ENCODE measurements at places on chromosomes 11 and 22.

DNA sequence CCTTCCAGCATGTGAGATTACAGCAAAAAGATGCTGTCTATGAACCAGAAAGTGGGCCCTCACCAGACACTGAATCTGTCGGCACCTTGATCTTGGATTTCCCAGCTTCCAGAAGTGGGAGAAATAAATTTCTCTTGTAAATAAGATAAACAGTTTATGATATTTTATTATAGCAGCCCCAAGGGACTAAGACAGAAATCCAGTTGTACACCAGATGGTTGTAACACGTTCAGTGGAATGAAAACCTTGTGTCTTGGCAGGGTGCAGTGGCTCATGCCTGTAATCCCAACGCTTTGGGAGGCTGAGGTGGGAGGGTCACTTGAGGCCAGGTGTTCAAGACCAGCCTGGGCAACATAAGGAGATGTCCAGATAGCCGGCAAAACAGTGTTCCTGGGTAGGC, 61.8 kb downstream of the MCHR1 start:
- DNase-seq: no peak

GRCh38 chr11:2550606-2550970, 105.8 kb downstream of the KCNQ1 start:
- no peak for DNase-seq

DNA sequence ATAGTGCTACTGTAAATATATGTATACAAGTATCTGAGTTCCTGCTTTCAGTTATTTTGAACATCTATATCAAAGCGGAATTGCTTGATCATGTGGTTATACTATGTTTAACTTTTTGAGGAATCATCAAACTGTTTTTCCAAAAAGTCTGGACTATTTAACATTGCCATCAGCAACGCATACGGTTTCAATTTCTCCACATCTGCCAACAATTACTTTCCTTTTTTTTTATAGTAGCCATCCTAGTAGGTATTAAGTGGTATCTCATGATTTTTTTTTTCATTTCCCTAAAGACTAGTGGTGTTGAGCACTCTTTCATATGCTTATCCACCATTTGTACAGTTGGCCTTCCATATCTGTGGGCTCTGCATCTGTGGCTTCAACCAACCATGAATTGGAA, 1.3 kb upstream of the UBE4A start:
- DNase-seq: no peak

- no peak for DNase-seq
Observed at GRCh38 chr22:37202001-37202555, 10.2 kb downstream of the SSTR3 start.

DNA sequence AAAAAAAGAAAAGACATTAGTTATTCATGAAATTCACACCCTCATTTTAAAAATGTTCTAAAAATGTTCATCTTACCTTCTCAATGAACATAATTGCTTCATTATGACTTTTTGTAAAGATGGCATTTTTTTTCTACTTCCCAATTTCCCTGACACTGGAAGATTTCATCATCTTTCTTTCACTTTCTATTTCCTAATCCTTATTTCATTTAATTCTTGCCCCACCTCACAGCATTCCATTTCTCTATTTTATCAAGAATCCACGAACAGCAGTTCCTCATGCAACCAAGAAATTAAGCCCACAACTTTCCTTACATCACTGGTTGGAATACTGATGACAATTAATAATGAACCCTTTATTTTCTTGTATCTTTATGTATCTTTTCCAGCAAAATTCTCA, 1.9 kb downstream of the PATL1 start:
- no peak for DNase-seq

DNA sequence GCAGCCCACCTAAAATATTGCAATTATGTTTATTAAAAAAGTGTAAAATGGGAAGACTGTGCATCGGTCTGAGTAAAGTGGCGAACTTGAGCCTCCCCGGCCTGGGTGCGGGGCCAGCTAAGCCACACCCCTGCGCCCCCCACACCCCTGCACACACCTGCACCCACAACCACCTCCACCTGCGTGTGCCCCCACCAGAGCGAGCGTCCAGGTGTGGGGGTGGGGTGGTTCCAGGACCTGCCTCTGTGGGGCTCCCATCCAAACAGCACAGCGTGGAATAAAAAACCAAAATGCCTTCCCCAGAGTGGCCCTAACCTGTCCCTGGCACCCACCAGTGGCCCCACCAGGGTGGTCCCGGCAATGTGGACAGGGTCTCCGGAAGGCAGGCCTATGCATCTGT, 30.1 kb upstream of the CARS1 start:
- DNase-seq: no peak

DNA sequence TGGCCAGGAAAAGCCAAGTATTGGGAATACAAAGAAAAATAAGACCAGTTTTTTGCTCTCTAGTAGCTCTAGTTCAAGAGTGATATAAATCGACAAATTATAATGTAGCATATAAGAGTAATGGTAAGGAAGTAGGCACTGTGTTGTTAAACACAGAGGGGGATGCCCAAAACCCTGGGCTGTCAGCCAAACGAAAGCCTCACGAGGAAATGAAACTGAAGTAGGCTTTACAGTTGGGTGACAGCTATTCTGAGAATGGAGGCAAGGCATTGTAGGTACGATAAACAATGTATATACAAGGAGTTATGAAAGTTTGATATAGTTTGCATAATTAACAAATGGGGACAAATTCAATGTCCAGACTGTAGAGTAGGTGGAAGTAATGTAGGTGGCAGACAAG, 176.4 kb downstream of the FAM181B start:
- no peak for DNase-seq

GRCh38 chr11:100555931-100556330, 131.2 kb upstream of the ARHGAP42 start:
- no peak for DNase-seq

GRCh38 chr11:88326099-88326498, 11.4 kb downstream of the CTSC start:
- DNase-seq: no peak

DNA sequence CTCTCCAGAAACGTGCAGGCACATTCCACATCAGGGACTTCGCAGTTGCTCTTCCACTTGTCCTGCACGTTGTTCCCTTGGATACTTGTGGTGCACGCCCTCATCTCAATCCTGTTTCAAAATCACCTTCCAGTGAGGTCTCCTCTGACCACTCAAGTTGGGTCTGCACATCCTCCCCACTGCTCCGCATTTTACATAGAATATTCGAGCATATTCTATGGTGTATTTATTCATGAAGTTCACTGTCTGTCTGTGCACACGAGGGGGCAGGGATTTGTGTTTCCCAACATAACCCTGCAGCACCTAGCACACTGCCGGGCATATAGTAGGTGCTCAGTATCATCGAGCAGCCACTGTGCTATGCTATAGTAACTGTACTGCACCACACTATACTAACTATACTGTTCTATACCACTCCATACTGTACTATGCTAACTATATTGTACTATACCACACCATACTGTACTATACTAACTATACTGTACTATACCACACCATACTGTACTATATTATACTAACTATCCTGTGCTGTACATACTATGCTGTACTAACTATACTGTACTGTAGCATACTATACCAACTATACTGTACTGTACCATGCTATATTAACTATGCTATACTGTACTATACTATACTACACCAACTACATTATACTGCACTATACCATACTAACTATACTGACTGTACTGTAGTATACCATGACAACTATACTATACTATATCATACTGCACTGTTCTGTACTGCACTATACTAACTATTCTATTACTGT, 30.3 kb downstream of the ELF5 start:
- DNase-seq: no peak

GRCh38 chr11:118252688-118253087, 523 bp upstream of the MPZL3 start:
- no peak for DNase-seq

- DNase-seq: no peak
Observed at GRCh38 chr11:128900468-128900867, 9.3 kb downstream of the KCNJ5 start.

GRCh38 chr11:83312430-83312829, 26.3 kb upstream of the CCDC90B start:
- no peak for DNase-seq

GRCh38 chr11:103870821-103871309, 165.6 kb upstream of the DDI1 start:
- DNase-seq: no peak

DNA sequence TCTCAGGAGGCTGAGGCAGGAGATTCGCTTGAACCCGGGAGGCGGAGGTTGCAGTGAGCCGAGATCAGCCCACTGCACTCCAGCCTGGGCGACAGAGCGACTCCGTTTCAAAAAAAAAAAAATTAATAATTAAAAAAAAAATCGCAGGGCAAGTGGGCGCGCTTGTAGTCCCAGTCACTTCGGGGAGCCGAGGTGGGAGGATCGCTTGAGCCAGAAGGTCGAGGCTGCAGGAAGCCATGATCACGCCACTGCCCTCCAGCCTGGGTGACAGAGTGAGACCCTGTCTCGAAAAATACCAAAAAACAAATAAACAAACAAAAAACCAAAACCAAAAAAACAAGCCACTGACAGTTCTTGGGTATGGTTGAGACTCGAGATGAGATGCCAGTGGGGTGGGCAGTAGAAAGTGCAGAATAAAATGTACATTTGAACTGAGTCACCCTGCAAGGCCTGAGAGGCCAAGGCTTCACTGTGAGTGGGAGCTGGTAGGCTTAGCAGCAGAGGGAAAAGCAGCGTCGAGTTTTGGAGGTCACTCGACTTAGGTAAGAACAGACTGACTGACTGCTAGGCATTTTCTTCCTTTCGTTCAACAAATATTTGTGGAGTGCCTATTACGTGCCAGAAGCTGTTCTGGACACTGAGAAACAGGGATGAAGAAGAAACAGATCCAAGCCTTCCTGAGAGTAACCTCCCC, 635 bp upstream of the LDHA start:
- DNase-seq: peak; percentile 21

DNA sequence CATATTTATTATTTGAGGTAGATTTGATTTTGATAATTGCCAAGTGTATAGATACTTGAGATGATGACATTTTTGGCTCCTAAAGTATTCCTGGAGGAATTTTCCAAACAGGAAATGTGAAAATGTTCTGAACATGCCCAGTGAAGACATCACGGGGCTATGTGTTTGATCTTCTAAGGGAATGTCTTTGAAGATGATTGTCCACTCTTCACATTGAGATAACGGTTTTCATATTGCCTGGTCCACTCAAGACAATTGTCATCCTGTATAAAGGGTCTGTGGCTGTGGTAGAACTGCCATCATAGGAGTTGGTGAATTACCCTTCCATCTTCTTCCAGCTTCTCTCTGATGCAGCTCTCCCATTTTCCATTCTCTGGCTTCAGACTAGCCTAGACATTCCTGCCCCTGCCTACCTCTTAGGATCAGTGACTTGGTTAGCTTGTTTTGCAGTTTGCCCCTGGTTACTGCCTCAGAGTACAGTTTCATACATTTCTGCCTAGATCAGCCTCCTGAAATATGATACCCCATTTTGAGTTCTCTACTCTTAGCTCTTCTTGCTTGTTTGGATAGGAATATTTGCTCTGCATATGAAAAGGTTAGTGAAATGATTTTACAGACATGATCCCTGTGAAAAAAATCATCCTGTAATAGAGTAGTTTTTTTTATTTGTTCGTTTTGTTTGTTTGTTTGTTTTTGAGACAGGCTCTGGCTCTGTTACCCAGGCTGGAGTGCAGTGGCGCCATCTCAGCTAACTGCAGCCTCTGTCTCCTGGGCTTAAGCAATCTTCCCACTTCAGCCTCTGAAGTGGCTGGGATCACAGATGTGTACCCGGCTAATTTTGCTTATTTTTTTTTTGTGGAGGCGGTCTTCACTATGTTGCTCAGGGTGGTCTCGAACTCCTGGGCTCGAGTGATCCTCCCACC, 111.4 kb upstream of the SORL1-AS1 start:
- no peak for DNase-seq

GRCh38 chr11:91160661-91161060, 937.8 kb upstream of the CHORDC1 start:
- no peak for DNase-seq

DNA sequence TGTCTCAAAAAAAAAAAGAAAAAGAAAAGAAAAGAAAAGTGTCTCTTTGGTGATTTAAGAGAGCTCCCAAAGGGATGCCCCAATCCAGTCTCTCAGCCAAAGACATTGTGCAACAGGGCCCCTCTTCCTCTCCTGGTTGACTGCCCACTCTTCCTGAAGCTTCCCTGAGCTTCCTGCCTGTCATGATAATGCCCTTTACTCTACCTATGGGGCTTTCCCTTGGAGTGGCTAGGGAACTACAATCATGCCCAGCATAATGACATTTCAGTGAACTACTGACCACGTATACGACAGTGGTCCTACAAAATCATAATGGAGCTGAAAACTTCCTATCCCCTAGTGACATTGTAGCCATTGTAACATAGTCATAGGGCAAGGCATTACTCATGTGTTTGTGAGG, 118.0 kb downstream of the RASSF10 start:
- no peak for DNase-seq

DNA sequence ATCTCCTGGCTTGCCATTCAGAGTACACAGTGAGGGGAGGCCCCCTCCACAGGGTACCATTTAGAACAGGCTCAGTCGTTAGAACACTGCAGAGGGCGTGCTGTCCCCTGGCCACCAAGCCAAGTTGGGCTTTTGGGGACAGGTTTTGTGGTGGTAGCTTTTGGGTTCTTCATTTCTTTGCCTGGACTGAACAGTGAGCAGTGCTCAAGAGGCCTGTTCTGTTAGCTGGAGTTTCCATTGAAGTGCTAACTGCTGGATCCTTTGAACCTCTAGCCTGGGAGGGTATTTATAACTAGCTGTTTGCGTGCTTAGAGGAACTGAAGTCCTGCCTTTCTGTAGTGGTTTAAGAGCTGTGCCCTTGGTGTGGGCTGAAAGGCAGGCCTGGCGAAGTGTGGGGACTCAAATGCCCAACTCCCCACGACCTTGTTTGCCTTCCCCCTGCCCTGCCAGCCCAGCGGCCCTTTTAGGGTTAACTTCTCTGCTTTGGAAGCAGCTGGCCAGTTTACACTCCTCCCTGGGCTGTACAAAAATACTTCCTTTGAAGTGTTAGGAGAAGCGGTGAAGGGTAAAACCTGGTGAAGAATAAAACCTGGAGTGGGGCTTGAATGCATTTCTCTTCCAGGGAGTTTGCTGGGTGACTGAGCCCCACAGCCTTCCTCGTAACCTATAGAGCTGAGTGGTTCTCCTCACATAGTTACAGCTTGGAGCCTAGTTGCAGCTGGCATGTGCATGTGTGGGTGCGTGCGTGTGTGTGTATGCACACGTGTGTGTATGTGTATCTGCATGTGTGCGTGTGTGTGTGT, 34.6 kb downstream of the ZNRF3 start:
- no peak for DNase-seq

- DNase-seq: no peak
Observed at GRCh38 chr22:35218079-35218478, 39.2 kb upstream of the HMGXB4 start.

DNA sequence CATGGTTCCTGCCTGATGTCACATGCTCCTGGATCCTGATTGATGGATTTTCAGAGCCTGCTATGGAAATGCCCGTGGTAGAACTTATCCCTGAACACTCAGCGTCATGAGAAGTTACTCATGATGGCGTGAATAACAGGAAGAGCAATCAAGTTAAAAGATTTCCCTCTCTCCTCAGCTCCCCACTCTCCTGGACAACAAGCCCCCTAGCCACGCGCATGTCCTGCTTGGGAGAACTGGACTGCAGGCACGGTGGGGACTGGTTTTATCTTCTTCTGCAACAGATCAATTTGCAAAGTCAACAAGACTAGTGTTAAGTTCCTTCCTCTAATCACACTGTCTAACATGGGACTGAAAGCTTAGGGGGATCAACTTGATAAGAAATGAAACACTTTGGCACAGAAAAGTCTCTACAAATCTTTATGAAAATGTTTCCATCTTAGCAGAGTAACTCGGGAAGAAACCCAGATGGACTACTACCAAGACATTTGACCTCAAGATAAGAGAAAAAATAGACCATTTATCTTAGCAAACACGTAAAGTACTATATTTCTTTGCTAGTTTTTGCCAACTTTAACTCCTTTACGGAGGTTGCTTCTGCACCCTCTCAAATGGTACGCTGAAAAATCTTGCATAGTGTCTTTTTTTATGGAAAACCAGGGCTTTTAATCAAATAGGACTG, 27.6 kb downstream of the POU2AF1 start:
- no peak for DNase-seq
